Heart left ventricle (tissue), 16 donors: ENCODE measurements at places on chromosomes 16 and 17. TPM values are rescaled to one million over a fixed set of nuclear protein-coding genes. Genes with fewer than 3 reads are reported as not detected.
A peak's percentile ranks its signal among the peaks of the same experiment; 100 is the strongest.

GRCh38 chr16:85480727-85481101 lies 132.4 kb upstream of the GSE1 start:
- no peak for DNase-seq

DNA sequence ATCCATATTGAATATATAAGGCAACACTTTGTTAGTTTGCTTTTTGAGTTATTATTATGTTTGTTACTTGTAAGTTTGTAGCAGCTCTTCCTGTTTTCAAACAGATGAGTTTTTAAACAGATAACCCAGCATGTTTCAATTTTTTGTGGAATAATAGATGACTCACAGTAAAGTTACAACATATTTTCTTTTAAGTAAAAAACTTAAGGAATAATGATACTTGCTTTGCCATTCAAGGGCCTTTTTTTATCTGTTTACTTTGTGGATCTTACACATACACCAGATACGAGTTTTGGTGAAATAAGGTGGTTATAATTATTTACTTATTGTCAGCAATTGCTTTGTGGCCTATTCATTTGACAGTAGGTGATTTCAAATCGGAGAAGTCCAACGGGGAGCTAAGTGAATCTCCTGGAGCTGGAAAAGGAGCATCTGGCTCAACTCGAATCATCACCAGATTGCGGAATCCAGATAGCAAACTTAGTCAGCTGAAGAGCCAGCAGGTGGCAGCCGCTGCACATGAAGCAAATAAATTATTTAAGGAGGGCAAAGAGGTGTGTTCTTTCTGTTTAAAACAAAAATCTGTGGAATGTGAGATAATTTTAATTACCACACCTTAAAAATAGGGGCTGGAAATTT lies 66.3 kb downstream of the BPTF start:
- no peak for DNase-seq

DNA sequence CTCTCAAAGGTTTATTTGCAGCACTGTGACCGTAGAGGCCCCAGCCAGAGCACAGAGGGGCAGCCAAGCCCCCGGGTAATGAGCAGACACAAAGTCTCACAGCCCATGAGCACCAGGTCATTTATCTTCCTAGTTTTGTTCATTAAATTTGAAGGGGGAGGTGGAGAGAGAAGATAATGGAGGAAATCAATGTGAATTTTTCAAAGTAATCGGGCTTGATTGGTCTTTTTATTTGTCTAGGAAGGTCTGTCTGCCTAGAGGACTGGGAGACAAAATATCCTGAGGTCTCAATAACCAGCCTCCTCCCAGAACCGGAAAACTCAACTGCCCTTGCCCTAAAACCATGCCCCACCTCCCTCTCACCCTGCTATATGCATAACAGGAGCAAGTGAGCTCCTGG lies 189.0 kb downstream of the SLC39A11 start:
- no peak for DNase-seq

- DNase-seq: no peak
Measured at GRCh38 chr16:80824623-80825364, 20.4 kb upstream of the CDYL2 start.

GRCh38 chr16:85015481-85016187 lies 4.3 kb upstream of the ZDHHC7 start:
- DNase-seq: no peak

- no peak for DNase-seq
Measured at GRCh38 chr17:79108870-79109269, 34.2 kb downstream of the ENGASE start.

ZP2 gene
- not detected for total RNA-seq

CA7 gene
- total RNA-seq: not detected

HOXB9 gene
- total RNA-seq: not detected

DNA sequence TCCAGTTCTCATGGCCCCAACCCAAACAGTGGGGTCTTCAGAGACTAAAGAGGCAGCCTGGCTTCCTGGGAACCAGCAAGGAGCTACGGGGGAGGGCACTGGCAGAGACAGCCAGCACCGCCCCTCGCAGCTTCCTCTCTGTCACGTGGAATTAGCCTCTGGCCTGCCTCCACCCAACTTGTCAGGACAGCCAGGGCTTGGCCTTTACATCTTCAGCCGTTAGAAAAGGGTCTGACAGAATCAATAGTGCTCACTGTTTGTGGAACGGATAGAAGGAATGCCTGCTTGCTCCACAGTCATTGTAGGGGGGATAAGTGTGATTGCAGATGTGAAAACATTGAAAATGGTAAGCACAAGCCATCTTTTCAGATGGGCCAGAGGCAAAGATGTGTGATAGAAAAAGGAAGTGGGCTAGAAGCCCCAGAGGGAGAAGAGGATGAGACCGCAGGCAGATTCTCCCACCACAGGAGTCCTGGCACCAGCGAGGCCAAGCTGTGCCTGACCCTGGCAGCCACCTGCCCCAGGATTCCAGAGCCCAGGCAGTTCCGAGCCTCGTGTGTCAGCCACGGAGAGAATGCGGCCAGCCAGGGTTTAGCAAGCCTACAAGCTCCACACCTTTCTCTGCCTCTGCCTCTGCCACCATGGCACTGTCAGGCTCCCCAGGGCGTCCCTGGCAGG lies 18.6 kb downstream of the GRIN2C start:
- peak; percentile 78 for DNase-seq

ZMYND15 gene
- total RNA-seq: 1.8 TPM

GRCh38 chr17:74180336-74180735 lies 23.1 kb upstream of the RPL38 start:
- no peak for DNase-seq
